Ascending aorta (tissue), 2 donors: ENCODE measurements at places on chromosomes 7 and 10. TPM values are rescaled to one million over a fixed set of nuclear protein-coding genes. Genes with fewer than 3 reads are reported as not detected.

Gene NUTM2A
- total RNA-seq, result 0.11 TPM

Gene CLEC2L
- total RNA-seq, result not detected

DNA sequence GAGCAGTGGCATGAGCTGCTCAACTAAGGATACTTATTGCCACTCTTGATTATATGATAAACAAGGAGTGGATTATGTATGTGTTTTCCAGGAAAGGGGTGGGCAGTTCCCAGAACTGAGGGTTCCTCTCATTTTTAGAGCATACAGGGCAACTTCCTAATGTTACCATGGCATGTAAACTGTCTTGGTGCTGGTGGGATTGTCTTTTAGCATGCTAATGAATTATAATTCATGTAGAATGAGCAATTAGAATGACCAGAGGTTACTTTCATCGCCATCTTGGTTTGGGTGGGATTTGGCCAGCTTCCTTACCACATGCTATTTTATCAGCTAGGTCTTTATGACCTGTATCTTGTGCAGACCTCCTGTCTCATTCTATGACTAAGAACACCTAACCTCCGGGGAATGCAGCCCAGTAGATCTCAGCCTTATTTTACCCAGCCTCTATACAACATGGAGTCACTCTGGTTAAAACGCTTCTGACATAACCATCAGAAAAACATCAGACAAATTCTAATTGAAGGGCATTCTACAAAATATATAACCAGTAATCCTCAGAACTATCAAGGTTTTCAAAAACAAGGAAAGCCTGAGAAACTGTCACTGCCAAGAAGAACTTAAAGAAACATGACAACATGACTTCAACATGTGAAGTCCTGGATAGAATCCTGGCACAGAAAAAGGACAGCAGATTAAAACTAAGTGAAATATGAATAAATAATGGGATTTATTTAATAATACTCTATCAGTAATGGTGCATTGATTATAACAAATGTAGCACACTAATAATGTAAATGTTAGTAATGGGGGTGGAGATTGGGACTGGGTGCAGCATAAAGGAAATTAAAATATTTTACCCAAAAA lies 365.0 kb downstream of the SEMA3D start:
- H3K36me3 ChIP-seq, result no peaks in the 10 kb centered on the region
- H3K27ac ChIP-seq, result no peak overlapping the region
- H3K4me3 ChIP-seq, result no peak overlapping the region
- no peaks in the 10 kb centered on the region for H3K27me3 ChIP-seq

DNA sequence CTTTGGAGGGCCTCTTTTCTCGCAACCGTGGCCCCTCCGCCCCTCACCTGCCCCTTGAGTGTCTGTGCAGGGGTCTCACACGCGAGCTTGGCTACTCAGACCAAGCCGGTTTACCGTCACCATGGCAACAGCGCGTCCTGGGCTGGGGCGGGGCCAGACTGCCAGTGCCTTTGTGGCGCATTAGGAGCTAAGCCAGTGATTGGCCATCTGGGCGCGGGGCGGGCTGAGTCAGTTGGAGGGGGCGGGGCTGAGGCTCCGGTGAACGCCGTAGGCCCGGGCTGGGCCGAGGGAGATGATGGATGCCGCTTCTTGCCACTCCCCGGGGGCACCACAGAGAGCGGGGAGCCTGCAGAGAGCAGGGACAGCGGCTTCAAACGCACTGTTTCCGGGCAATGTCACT lies 48.7 kb upstream of the FXYD4 start:
- H3K4me1 ChIP-seq, result no peaks in the 10 kb centered on the region
- peak; percentile 20 for DNase-seq
- peak overlapping the region; percentile 43 for H3K4me3 ChIP-seq
- H3K27me3 ChIP-seq, result no peaks in the 10 kb centered on the region
- no peak overlapping the region for H3K27ac ChIP-seq
- H3K36me3 ChIP-seq, result no peaks in the 10 kb centered on the region

GRCh38 chr10:30827531-30828120 lies 198.1 kb upstream of the LYZL2 start:
- no peak for DNase-seq
- no peak overlapping the region for H3K27ac ChIP-seq
- H3K36me3 ChIP-seq, result no peaks in the 10 kb centered on the region
- no peaks in the 10 kb centered on the region for H3K27me3 ChIP-seq
- H3K4me1 ChIP-seq, result peaks cover 2% of the 10 kb centered on the region
- H3K4me3 ChIP-seq, result no peak overlapping the region

GRCh38 chr10:44993922-44994751 lies 6.6 kb upstream of the ZNF22 start:
- no peaks in the 10 kb centered on the region for H3K36me3 ChIP-seq
- H3K27me3 ChIP-seq, result no peaks in the 10 kb centered on the region
- no peak overlapping the region for H3K4me3 ChIP-seq
- peak overlapping the region; percentile 84 for H3K27ac ChIP-seq

Gene GSAP
- total RNA-seq, result 10.9 TPM

Gene JAKMIP3
- not detected for total RNA-seq

DNA sequence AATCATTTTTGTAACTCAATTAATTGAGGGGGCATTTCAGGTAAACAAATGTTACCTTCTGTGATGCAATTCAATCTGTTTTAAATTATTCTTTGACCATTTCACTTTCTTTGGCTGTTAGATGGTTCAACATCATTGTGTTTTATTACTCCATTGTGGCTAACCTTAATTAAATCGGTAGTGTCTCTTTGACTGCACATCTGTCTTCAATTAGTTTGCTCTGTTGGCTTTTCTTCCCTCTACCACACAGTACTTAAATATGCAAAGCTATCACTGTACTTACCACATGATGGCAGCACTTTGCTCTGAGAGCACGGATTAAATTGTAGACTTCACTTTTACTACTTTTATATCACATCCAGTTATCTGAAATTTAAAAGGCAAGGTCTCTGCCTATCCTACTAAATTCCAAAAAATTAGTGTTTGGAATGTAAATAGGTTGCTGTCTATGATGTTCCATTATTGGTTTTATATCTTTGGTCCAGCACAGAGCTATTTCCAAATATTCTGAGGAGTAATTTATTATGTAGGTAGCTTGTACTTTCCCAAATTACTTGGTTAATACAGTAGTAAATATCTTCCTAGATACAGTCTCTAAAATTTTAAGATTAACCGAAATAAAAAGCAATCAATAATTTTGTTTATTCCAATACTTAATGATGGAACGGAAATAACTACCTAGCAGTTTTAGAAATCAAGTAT lies 352.0 kb downstream of the PCLO start:
- H3K27me3 ChIP-seq, result no peaks in the 10 kb centered on the region
- no peak overlapping the region for H3K27ac ChIP-seq
- no peaks in the 10 kb centered on the region for H3K4me1 ChIP-seq
- H3K36me3 ChIP-seq, result no peaks in the 10 kb centered on the region

DNA sequence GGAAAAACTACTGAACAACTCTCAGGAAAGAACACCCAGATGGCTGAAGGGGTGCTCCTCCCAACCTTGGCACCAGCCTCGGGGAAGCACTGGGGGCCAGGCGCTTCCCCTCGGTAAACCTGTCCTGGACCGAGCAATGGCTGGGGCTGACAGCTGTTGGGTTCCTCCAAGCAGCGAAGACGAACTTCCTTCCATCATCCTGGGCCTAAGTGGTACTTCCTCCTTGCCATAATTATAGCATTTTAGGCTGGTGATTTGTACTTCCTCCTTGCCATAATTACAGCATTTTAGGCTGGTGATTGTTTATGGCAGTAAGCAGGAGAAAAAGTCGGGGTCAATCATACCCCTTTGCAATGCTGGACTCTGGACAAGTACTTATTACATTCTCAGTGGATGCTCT lies 69.3 kb downstream of the MYOF start:
- H3K27me3 ChIP-seq, result no peaks in the 10 kb centered on the region
- peaks cover 3% of the 10 kb centered on the region for H3K4me1 ChIP-seq
- peaks cover 43% of the 10 kb centered on the region for H3K36me3 ChIP-seq
- H3K4me3 ChIP-seq, result no peak overlapping the region
- H3K27ac ChIP-seq, result no peak overlapping the region
- DNase-seq, result no peak

Gene CTAGE4
- not detected for total RNA-seq

GRCh38 chr7:128123291-128124037 lies 92.2 kb upstream of the LRRC4 start:
- no peaks in the 10 kb centered on the region for H3K27me3 ChIP-seq
- no peak for DNase-seq
- no peaks in the 10 kb centered on the region for H3K36me3 ChIP-seq
- no peaks in the 10 kb centered on the region for H3K4me1 ChIP-seq

- no peaks in the 10 kb centered on the region for H3K4me1 ChIP-seq
- H3K4me3 ChIP-seq, result no peak overlapping the region
- H3K27me3 ChIP-seq, result no peaks in the 10 kb centered on the region
- no peaks in the 10 kb centered on the region for H3K36me3 ChIP-seq
- no peak overlapping the region for H3K27ac ChIP-seq
Observed at GRCh38 chr10:71696628-71697326, 22.8 kb downstream of the C10orf105 start.

DNA sequence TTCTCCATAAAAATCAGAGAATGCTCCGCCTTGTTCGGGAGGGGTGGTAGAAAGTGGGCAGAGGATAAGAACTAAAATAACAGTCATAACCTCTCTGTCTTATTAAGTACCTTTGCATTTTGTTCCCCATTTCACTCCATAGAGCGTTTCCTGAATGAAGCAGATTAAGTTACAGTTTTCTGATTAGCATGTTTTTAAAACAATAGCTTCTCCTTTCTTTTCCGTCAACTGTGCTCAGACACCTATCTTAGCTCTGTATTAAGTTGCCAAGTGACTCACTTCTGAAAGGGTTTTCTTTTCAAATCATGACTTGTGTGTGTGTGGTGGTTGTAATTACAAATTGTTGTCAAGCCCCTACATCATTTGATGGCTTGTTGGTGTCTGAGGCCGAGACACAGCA lies 1.4 kb downstream of the HABP2 start:
- H3K4me3 ChIP-seq, result no peak overlapping the region
- H3K27ac ChIP-seq, result no peak overlapping the region
- DNase-seq, result no peak
- H3K27me3 ChIP-seq, result no peaks in the 10 kb centered on the region

GRCh38 chr10:80156216-80156615 lies 23.7 kb downstream of the PLAC9 start:
- peaks cover 59% of the 10 kb centered on the region for H3K36me3 ChIP-seq
- peaks cover 36% of the 10 kb centered on the region for H3K4me1 ChIP-seq
- no peaks in the 10 kb centered on the region for H3K27me3 ChIP-seq
- H3K27ac ChIP-seq, result peak overlapping the region; percentile 92

DNA sequence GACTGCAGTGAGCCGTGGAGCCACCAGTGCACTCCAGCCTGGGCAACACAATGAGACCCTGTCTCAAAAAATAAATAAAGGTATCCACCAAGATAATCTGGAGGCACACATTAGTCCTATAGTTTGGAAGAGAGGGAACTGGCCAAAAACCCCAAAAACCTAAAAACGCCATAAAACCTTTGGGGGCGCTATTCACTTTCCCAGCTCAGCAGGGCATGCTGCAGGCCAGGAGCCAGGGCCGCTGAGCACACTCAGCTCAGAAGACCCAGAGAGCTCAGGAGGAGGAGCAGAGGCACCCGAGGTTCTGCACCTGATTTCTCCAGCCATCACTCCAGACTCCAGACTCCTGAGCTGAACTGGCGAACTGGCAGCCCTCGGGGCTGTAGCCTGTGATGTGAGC lies 167.2 kb upstream of the IMMP2L start:
- H3K36me3 ChIP-seq, result peaks cover 31% of the 10 kb centered on the region
- H3K4me3 ChIP-seq, result no peak overlapping the region
- no peaks in the 10 kb centered on the region for H3K27me3 ChIP-seq
- H3K27ac ChIP-seq, result no peak overlapping the region
- no peak for DNase-seq

DNA sequence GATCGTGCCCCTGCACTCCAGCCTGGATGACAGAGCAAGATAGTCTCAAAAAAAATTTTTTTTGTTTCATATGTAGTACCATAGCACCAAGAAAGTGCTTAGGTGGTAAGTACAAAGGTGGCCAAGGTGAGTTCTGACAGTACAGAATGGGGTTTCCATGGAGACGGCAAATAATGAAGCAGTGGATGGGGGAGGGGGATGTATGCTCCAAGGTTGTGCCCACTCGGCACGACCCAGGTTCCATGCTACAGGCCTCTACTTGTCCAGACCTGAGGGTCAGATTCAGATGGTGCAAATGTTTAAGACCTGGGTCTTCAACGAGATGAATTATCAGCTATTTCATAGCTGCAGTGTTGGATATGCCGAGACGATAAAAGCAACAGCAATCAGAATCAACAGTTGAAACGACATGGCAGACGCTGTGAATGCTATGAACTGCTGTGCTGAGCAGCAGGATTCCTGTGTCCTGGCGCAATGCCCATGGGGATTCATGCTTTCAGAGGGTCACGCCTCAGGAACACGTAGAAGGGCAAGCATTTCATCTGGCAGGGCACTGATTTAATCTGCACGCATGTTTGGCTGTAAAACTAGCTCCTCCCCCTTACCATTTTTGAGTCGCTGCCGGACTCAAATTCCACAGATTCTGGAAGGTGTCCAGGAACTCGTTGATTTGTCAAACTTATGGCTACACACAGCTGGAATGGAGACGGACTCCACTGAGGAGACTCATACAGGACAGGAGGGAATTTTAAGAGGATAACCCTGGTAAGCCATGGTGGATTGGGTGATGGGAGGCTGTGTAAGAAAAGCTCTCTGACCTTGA lies 256.5 kb downstream of the FRMD4A start:
- H3K36me3 ChIP-seq, result no peaks in the 10 kb centered on the region
- H3K27ac ChIP-seq, result no peak overlapping the region
- no peaks in the 10 kb centered on the region for H3K4me1 ChIP-seq
- no peaks in the 10 kb centered on the region for H3K27me3 ChIP-seq

Gene OPN1SW
- not detected for total RNA-seq
